ENCODE measurements at places on chromosomes 1 and 21.

GRCh38 chr1:20382711-20383110 is 92.0 kb downstream of the VWA5B1 start:
- no peak for DNase-seq

- DNase-seq: no peak
Measured at GRCh38 chr1:242206994-242207393, 208.1 kb upstream of the MAP1LC3C start.

DNA sequence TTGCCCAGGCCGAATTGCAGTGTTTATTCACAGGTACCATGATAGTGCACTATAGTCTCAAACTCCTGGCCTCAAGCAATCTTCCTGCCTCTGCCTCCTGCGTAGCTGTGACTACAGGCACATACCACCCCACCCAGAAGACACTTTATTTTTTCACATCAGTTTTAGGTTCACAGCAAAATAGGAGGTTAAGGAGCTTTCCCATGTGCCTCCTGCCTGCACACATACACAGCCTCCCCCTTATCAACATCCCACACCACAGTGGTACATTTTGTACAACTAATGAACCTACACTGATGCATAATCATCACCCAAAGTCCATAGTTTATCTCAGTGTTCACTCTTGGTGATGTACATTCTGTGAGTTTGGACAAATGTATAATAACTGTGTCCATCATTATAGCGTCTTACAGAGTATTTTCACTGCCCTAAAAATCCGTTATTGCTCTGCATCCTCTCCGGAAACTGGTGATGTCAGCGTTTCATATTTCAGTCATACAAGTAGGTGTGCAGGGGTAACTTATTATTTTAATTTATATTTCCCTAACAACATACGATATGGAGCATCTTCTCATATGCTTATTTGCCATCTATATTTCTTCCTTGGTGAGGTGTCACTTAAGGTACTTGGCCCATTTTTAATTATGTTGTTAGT is 23.2 kb downstream of the OR13G1 start:
- DNase-seq: no peak

DNA sequence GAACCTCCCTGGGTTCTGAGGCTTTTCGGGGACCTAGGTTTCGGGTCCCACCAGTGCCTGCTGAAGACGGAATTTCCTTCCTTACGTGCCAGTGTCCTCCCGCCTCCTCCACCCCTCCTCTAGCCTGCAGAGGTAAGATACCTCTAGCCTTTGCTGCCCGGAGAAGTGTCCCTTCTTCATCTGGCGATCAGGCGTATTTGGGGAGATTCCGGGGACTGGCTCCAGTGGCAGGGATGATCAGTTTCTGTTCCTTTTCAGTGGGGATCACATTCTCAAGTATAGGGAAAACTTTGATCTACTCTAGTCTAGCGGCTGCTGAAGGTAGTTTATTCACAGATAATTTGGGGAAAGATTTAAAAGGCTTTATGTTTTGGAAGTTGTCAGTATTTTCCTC is 674 bp downstream of the CEP350 start:
- no peak for DNase-seq

- no peak for DNase-seq
Measured at GRCh38 chr1:177210071-177210470, 39.3 kb downstream of the BRINP2 start.

DNA sequence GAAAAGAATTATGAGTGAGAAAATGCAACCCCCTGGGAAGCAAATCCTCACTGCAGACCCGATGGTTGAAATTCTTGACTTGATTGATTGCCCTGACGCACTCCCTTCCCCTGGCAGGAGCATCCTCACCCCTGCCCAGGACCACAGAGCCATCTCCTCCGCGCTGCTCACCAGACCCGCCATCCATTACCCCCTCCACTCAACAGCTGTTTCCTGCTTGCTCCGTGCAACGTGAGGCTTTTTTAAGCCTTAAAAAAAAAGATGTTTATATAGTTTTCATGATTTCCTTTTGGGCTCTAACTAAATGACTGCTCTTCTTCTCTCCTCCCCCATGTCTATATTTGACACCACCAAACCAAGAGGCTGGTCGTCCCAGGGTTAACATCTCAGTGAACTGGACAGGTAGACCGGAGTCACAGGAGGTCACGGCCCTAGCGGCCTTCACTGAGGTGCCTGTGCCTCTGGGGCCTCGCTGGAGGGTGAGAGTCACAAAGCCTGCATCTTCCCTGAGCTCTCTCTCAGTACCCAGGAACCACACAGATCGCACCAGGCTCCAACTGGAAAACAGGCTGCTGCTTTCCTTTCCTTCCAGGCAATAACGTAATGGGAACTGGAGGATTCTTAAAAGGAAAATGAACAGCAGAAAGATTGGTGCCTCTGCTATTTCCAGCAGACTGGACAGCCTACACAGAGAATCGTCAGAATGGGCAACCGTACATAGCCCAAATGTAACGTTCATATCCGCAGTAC is 49.8 kb downstream of the ZBTB18 start:
- no peak for DNase-seq

DNA sequence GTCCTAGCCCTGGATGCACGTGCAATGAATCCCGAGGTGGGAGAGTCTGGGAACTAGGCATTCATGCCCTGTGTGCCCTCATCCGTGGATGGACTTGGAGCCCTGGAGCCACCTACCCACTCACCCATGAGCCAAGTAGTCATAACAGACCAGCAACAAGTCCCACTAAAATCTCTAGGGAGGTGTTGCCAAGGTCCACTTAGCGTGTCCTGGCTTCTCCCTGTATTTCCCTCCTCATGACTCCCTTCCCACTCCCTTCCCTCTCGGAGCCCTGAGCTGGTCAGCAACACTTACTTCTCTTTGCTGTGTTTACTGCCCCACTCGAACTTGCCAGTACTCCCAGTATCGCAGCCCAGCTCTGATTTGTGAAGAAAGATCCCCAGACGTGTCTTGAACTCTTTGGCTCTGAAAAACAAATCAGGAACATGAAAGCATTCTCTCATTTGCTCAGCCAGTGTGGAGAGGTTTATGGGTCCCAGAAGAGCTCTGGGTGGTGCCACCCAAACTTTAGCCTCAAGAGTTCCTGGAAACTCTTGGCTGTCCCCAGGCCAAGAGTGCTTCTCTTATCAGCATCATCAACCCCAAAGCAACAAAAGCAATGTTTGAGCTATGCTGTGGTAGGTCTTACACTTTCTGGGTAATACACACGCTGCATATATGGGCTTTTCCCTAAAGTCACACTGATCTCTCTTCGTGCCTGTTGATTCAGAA is 1.1 kb downstream of the RGS16 start:
- DNase-seq: no peak

GRCh38 chr1:52856026-52856425 is 13.5 kb downstream of the ZYG11A start:
- DNase-seq: no peak

- DNase-seq: no peak
Measured at GRCh38 chr1:182308826-182309225, 82.8 kb downstream of the GLUL start.

- DNase-seq: no peak
Measured at GRCh38 chr1:74637296-74637695, 36.3 kb downstream of the ERICH3 start.

DNA sequence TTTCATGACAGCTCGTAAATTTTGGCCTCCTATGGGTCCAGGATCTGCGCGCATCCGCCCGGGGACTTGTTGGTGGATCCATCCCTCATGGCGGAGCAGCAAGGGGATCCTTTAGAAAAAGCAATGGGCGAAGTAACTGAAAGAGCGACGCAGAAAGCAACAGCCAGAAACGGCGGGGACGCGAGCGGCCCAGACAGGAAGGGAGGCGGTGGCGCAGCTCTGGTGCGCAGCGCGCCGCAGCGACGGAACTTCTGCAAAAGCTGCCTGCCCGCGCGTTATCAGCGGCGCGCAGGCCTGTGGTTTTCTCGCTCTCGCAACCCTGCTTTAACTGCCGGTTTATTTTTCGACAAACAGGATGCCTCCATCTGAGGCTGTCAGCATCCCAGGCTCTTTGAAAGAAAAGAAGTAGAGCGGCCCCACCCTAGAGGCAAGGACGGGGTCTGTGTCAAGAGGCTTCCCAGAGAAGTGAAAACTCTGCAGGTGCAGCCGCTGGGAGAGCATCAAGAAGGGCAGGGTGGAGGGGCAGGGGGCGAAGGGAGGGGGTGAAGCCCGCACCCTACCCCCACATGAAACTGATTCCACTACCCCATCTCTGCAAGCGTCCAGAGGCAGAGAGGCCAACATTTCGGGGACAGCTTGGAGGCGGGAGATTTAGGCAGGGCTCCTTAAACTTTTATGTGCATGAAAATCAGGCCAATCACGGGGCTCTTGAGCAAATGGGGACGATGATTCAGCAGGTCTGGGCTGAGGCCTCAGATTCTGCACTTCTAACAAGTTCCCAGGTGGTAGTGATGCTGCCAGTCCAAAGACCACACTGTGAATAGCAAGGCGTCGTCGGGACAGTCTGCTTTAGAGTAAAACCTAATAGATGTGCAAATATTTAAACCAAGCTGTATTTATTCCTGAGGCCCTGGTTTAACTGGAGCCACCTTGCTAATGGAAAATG is 22.2 kb downstream of the RUNX1 start:
- no peak for DNase-seq

GRCh38 chr1:10428984-10429383 is 1.2 kb upstream of the CENPS start:
- no peak for DNase-seq

DNA sequence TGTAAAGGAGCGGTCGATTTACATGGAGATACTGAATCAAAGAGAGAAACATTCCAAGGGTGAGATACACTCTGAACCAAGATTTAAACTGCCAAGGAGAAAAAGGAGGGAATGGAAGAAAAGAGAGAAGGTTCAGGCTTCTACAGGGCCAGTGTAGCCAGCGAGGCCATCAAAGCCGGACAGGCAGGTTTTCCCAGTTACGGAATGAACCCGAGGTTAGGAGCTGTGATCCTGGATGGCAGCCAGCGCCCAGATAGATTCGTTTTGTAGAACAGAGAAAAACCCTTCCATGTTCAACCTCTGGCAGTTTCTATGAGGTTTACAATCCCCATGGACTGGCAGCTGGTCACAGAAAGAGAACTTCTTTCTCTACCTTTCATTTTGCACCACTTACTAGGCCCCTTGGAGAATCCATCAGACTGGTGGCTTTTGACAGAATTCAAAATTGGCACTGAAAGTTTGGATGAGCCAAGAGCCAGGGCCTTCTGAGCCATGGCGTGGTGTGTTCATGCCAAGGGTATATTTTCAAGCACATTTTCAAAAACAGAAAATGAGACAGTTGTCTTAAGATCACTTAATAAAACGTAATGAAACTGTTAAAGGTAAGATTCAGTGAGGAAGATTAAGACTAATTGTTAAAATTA is 171.5 kb downstream of the RUNX1 start:
- no peak for DNase-seq

- DNase-seq: no peak
Measured at GRCh38 chr1:240618946-240619345, 7.0 kb upstream of the GREM2 start.

- no peak for DNase-seq
Measured at GRCh38 chr1:232577772-232578171, 52.2 kb downstream of the SIPA1L2 start.

Data from epithelial cell of proximal tubule (primary cell).